Glutamatergic neuron (in vitro differentiated cells): ENCODE measurements at places on chromosomes 11 and 22. TPM values are rescaled to one million over a fixed set of nuclear protein-coding genes. Genes with fewer than 3 reads are reported as not detected.

GRCh38 chr11:11436715-11437313 lies 83.8 kb upstream of the CSNK2A3 start:
- no peak for DNase-seq

DNA sequence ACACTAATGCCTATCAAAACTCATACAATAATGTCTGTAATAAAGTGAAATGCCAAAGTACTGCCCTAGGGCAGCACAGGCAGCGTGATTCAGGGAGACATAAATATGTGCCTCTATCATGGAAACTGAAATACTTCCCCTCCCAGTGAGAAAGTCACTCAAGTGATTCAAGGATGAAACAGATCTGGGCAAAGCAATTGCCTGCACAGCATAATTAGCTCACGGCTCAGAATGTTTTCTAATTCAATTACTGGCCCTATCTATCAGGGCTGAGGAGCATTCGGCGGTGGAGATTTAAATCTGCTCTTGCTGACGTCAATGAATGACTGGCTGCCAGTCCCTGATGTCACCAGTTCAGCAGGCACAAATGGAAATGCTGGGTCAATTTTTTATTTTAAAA lies 27.7 kb upstream of the PPP2R1B start:
- DNase-seq, result no peak

DNA sequence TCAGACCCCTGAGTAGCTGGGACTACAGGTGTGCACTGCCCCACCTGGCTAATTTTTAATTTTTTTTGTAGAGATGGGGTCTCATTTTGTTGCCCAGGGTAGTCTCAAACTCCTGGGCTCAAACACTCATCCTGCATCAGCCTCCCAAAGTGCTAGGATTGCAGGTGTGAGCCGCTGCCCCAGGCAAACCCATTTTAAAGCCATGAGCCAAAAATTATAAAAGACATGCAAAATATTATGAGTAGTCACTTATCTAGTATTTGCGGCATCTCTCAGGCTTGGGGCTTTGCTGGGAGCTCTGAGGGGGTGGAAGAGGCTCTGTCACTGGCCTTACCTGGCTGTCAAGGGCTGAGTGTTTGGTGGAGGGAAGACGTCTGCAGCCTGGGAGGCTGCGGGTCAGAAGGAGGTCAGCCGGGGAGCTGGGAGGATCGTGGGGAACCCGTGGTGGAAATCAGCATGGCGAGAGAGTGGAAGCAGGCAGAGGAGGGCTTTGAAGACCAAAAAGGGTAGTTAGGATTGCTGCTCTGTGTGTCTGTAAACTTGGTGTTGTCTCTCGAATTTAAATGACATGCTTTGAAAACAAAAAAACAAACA lies 69.1 kb upstream of the PARVG start:
- no peak for DNase-seq

- DNase-seq, result no peak
Measured at GRCh38 chr11:7632211-7632610, 41.1 kb downstream of the CYB5R2 start.

DNA sequence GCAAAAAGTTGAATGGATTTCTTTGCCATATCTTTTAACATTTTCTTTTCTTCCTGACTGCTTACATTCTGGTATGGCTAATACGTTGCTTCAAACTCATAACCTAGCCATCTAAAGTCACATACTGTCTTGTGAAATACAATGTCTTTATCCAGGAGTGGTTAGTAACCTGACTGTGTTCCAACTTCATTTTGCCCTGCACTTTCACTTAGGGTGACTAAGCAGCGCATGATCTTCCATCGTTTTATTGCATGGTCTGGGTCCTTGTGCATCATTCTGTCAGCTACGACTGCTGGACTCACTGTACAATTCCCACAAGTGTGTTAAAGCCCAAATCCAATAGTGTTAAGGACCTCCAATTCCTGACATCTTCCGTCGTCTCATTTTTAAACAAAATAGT lies 403.2 kb downstream of the NTM start:
- DNase-seq, result no peak

GRCh38 chr11:109062445-109062844 lies 359.5 kb upstream of the C11orf87 start:
- no peak for DNase-seq

- DNase-seq, result no peak
Measured at GRCh38 chr11:106288057-106288456, 210.6 kb downstream of the AASDHPPT start.

DNA sequence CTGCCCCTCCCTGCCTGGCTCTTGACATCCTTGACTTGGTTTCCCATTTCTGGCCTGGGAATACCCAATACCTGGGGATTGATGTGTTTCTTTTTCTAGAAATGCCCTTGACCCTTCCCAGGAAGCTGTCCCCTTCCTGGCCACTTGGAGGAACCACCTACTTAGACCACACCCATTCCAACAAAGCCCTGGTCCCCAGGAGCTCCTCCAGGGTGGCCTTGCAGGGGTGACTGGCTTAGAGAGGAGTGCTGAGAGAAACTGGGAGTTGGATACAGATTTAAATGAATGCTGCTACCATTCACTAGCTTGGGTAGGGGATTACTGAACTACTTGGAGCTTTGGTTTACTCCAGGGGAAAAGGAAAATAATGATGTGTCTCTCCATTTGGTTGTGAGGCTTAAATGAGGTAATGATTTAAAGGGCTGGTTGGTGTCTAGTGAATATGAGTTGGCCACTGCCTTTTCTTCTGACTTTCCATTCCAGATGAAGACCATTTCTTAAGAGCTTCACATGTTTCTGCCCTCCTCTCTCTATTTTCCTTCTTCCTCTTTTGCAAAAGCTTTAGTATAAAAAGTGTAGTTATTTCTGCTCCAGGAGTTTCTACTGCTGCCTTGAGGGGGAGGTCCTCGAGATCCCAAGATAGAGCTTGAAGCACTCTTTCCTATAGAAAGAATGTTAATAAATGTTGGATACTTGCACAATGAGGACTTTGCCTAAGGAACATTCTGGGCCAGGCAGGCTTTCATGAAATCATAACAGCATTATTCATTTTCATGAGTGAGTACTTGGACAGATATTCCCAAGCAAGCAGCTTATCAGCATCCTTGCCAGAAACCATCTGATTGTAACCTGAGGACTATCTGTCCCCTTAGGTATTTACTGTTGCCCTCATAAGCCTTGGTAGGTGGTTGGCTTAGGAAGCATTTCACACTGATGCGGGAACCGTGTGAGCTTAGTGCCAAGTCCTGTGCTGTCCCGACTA lies 22.4 kb downstream of the PANX1 start:
- no peak for DNase-seq

DNA sequence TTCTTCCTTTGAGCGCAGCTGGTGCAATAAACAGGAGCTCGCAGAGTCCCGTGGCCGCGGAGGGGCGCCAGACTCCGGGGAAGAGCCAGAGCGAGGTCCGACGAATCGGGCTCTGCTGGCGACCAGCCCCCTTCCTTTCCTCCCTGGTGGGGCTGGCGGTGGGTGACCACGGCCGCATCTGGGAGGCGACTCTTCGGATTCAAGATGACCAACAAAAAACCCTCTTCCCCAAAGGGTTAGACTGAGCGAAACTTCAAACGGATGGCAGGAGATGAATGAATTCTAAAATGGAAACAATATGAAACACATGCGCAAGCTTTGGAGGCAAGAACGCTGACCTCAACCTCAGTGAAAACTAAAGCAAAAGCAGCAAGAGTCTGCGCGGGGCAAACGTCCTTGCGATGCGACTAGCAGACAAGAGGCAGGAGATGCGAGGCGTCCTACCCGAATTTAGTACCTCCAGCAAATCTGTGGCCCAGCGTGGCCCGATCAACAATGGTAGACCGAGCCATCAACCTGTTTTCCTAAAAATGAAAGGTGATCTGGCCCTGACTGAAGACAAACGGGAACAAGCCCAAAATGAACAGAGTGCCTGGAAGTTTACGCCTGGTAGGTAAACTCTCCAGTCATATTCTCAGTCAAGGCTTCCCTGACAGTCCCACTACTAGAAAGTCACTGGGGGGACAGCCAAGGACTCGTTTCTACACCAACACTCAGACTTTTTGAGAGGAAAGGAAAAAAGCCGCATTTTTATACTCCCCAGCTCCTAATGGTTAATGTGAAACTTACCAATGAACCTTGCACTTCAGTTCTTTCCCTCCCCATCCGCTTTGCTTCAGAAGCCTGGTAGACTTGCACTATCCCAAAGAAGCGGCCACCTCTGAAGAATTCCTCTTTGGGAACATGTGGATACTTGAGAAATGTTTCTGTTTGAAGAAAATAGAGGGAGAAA lies 11.6 kb downstream of the MMP3 start:
- peak; percentile 35 for DNase-seq

Gene GAS2
- total RNA-seq, result 11.7 TPM

Gene MLC1
- not detected for total RNA-seq

Gene APOBEC3A
- not detected for total RNA-seq
